ENCODE measurements at places on chromosomes 5 and 9. TPM values are rescaled to one million over a fixed set of nuclear protein-coding genes. Genes with fewer than 3 reads are reported as not detected.

The F12 gene
- 10.9 TPM for total RNA-seq

The SHOC1 gene
- not detected for total RNA-seq

The SPINK6 gene
- total RNA-seq: 0.52 TPM

The MVB12B gene
- 5.5 TPM for total RNA-seq

The SCGB3A2 gene
- total RNA-seq: not detected

The PRLR gene
- total RNA-seq: not detected

The IFNA2 gene
- not detected for total RNA-seq

The GABRA1 gene
- not detected for total RNA-seq

The GNE gene
- total RNA-seq: 22.0 TPM

The C5orf58 gene
- not detected for total RNA-seq

The GZMA gene
- not detected for total RNA-seq

The ACOT12 gene
- total RNA-seq: not detected

The INVS gene
- total RNA-seq: 25.1 TPM

The DBH gene
- total RNA-seq: not detected

GRCh38 chr5:138660051-138660572 is 84.9 kb upstream of the HSPA9 start:
- no peak for DNase-seq

GRCh38 chr9:121651295-121652020 is at the start of gene DAB2IP:
Gene DAB2IP (plus strand): TSS chr9:121651634. CDS start chr9:121651776, 142 bp downstream.
- peak; percentile 30 for DNase-seq

- DNase-seq: no peak
These were observed 229.3 kb downstream of the RFX3 start for GRCh38 chr9:3296536-3296935.

GRCh38 chr5:155728857-155729683 is 597.9 kb upstream of the SGCD start:
- DNase-seq: no peak

- DNase-seq: no peak
These were observed 345.5 kb upstream of the PAPPA start for GRCh38 chr9:115808108-115808507.

GRCh38 chr9:12740845-12741244 is 34.0 kb upstream of the LURAP1L start:
- no peak for DNase-seq

- DNase-seq: no peak
These were observed 3.3 kb downstream of the STKLD1 start for GRCh38 chr9:133379153-133380086.

GRCh38 chr5:171311322-171312077 is 2.5 kb downstream of the TLX3 start:
- DNase-seq: no peak

DNA sequence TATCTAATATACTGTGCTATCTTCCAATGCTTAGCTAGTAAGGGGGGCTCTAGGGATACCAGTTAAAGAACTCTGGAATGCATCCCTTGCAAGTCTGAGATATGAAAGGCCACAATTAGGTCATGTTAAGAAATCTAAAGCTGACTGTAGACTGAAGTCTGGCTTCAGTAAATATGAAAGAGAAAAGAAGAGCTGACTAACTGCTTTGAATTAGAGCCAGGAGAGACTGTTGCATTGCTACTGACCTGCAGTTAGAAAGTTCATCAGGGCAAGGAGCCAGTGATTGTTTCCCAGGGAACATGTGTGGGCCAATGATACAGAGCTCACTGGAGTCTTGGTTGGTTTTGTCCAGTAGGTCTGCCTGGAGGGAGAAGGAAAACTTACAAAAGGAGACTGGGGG is 472.1 kb upstream of the TNC start:
- no peak for DNase-seq

DNA sequence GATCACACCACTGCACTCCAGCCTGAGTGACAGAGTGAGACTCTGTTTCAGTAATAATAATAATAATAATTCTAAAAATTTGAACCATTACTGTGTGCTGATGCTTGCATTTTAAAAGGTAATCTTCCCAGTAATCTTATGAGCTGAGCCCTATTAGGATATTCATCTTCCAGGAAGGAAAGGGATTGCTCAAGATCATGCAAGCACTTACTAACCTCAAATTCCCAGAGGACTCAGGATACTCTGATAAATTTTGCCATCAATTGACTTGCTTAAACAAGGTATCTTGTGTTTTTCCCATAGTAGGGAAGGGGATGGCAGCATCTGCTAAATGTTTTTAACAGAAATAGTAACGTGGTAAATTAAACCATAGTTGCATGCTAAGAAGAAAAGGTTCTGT is 176.4 kb upstream of the MRPS30 start:
- DNase-seq: no peak

DNA sequence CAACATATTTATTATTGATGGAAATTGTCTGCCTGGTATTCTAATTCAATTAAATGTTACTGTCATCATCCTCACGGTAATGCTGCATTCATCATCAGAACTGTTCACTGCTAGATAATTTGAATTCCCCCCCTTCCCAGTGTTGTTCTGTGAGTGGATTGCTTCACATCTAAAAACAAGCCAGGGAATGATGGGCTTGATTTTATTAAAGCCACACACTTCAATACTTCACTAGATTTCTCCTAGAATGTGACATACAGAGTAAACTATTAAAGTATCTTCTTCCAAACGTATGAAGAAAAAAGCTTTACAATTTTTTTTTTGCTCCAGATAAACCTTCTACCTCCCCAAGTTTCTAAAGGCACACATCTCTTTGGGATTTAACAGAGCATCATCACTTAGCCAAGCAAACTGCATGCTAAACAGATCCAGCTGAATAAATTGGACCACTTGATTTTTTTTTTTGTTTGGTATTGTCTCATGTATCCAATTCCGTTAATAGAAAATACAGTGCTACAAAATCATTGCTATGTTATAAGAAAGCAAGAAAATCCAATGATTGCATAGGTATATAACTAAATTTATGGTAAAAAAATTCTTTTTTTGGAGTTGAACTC is 692.4 kb downstream of the MTRR start:
- no peak for DNase-seq

- DNase-seq: no peak
These were observed 1.4 kb downstream of the COL23A1 start for GRCh38 chr5:178588769-178589168.

- no peak for DNase-seq
These were observed 15.3 kb downstream of the SUSD1 start for GRCh38 chr9:112159781-112160180.

DNA sequence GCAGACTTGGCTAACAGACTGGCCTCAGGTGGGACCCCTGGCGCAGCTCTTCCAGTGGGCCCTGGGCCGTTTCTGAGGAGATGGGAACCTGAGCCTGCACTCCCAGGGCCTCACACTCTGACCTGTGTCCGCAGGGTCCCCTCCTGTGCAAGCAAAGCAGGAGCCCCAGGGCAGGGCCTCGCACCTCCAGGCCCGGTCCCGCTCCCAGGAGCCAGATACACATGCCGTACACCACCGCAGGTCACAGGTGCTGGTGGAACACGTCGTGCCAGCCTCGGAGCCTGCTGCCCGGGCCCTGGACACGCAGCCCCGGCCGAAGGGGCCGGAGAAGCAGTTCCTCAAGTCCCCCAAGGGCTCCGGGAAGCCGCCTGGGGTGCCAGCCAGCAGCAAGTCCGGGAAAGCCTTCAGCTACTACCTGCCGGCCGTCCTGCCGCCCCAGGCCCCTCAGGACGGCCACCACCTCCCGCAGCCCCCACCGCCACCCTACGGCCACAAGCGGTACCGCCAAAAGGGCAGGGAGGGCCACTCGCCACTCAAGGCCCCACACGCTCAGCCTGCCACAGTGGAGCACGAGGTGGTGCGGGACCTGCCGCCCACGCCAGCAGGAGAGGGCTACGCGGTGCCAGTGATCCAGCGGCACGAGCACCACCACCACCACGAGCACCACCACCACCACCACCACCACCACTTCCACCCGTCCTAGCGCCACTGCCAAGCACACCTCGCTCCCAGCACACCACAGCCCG is 29.2 kb downstream of the NKD2 start:
- no peak for DNase-seq

DNA sequence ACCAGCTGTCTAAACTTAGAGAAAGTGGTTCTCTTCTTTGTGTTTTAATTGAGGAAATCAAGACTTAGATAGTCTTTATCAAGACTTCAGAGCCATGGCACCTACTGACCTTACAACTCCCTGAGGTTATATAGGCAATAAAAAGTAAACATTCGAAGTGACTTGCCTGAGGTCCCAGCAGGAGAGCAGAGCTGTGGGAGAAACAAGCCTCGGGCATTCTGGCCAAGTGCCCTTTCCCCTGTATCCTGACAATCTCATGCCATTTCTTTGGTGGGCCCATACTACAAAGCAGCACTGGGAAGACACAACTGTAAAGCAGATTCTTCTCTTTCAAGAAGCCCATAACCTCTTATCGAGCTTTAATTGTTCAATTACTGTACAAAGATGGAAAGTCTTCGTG is 23.1 kb downstream of the FREM1 start:
- no peak for DNase-seq

GRCh38 chr9:6049798-6050197 is 34.4 kb upstream of the RANBP6 start:
- no peak for DNase-seq

DNA sequence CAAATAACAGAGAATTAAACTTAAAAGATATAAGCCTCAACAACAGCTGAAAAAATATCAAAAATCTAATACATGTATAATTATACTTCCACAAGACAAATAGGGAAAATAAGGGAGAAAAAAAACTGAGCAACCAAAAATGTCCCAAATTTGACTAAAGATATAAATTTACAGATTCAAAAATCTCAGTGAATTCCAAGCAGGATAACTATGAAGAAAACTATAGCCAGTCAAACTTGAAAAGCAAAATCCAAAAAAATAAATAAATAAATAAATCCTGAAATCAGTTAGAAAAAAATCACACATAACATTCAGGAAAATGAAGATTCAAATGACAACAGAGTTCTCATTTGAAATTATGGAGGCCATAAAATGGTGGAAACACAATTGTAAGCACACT is 56.7 kb downstream of the AGTPBP1 start:
- no peak for DNase-seq

GRCh38 chr5:8012131-8012977 is 143.4 kb downstream of the MTRR start:
- no peak for DNase-seq

- no peak for DNase-seq
These were observed 180.0 kb upstream of the DMAC1 start for GRCh38 chr9:7979611-7980010.

DNA sequence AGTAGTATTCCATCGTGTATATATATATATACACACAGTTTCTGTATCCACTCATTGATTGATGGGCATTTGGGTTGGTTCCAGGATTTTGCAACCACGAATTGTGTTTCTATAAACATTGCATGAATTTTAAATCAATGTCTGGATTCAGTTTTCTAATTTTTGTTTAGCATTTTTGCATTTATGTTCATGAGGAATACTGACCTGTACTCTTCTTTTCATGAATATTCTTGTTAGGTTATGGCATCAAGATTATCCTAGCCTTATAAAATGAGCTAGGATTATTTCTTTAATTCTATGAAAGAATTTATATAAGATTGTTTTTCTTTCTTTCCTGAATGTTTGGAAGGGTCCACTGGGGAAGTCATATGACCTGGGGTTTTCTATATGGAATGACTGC is 35.3 kb upstream of the TMEM215 start:
- DNase-seq: no peak

- peak; percentile 20 for DNase-seq
These were observed 30.6 kb downstream of the HTR4 start for GRCh38 chr5:148623741-148624140.

DNA sequence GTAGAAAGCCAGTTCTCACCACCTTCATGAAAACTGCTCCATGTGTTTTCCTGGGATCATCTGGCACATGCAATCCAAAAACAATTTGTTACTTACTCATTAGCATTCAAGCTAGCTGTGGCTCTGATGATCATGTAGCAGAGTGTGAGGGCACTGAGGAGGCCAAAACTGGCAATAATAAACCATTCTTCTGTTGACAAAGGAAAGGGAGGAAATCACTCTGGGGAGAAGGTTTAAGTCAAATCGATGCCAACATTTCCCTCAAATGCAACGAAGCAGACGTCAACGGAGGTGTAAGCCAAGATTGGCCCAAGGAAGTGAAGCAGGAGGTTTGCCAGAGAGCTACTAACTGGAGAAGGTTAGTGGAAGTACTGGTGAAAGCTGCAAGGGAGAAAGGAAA is 55.7 kb upstream of the TBC1D9B start:
- DNase-seq: no peak

- DNase-seq: no peak
These were observed 51.1 kb downstream of the GCNT1 start for GRCh38 chr9:76510041-76510440.

DNA sequence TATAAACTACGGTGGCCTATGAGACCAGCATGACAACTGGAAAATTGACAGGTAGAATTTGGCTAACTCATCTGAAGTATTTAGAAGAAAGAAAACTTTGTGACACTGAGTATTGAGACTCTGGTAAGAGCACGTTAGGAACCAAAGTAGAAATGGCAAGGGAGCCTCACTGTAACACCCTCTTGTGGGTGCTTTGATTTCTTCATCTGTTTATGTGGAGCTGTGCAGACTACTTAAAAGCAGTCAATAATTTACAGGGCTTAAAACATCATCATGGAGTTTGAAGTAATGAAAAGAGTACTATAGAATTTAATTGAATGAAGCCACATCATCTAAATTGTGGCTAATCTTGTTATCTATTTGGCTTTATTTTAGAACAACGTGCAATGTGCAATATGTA is 414.2 kb downstream of the CCDC171 start:
- no peak for DNase-seq

DNA sequence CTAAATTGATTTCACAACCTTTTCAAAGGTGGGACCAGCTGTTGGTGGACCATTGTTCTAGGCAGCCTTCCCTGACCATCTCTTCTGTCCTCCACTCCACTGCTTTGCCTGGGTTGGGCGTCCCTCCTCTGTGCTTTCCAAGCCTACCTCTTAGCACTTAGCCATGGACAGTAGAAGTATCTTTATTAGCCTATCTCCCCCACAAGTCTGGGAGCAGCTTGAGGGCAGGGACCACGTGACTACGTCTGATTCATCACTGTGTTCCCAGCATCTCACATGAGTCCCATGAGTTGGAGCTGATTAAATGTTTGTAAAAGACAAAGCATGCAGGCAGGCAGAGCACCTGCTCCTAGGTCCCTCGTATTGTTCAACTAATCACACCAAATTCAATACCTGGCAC is 20.9 kb downstream of the MORN5 start:
- DNase-seq: no peak

DNA sequence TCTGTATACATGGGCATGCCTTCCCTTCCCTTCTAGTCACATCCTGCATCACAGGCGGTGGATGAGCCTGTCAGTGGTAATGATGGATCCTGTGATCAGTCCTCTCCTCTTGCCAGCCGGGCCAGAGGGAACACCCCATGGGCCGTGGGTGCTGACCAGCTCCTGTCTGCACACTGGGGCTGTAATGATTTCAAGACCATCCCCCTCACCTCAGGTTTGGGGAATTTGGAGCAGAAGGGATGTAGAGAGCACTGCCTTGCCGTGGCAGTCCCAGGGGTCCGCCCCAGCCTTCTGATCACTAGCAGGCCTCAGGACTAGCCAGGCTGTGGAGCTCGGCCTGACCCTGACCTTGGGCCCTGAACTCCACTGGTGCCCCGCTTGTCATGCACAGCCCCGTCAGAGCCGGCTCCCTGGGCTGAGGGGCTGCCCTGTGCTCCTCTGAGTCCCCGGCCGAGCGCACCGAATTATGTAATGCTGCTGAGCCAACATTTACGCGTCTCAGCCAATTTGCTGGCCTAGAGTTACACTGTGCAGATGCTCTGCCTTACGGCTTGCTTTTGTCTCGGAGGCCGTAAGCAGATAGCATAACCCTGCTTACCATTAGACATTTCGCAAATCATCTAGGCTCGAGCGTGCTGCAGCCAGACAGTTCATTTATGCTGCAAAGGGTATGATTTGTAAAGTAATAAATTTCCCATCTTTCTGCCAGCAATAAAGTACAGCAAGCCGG is 155.3 kb downstream of the MACROH2A1 start:
- DNase-seq: no peak

- DNase-seq: no peak
These were observed 5.6 kb upstream of the APC start for GRCh38 chr5:112732131-112732530.

Data from NCI-H460 (cell line).